Effector memory CD4-positive, alpha-beta T cell (primary cell): ENCODE measurements at places on chromosomes 3 and 15.

- no peak for DNase-seq
These were observed 1.1 kb downstream of the NPTN start for GRCh38 chr15:73631915-73632669.

- no peak for DNase-seq
These were observed 15.0 kb downstream of the NEK10 start for GRCh38 chr3:27354161-27354560.

- no peak for DNase-seq
These were observed 197.9 kb downstream of the PLOD2 start for GRCh38 chr3:145963111-145963510.

DNA sequence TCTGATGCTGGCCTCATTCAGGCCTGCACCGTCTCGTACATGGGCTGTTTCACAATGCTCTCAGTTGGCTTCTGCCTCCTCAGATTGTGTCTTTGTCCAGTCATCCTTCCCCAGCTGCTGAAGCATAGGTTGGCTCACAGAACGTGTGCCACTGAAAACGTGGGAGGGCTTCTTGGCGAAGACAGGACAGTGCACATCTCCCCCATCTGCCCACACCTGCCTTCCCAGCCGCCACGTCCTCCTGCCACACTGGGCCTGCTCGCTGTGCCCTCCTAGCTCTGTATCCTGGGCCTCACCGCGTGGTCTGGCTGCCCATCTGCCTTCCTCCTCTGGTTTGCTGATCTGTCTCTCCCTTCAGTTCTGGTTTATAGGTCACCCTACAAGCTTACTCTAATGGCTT, 230.0 kb upstream of the TOPAZ1 start:
- no peak for DNase-seq

DNA sequence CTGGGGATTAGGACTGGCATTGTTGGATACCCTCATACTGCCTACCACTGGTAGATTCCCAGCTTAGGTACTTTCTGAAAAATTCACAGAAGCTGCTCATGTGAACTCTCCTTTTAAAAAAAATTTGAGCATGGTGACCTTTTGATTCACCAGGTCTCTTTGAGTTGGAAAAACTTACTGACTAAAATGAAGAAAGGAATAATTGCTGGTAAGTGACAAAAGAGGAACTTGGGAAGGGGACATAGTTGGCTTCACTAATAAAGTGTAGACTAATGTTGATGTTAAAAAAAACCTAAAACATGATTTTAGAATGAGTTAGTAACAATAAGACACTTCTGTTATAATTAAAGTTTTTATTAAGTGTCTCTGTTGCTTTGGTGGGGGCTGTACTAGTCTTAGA, 8.6 kb downstream of the VPS8 start:
- DNase-seq, result no peak

GRCh38 chr3:109803274-109803673, 465.9 kb upstream of the DPPA4 start:
- DNase-seq, result no peak

DNA sequence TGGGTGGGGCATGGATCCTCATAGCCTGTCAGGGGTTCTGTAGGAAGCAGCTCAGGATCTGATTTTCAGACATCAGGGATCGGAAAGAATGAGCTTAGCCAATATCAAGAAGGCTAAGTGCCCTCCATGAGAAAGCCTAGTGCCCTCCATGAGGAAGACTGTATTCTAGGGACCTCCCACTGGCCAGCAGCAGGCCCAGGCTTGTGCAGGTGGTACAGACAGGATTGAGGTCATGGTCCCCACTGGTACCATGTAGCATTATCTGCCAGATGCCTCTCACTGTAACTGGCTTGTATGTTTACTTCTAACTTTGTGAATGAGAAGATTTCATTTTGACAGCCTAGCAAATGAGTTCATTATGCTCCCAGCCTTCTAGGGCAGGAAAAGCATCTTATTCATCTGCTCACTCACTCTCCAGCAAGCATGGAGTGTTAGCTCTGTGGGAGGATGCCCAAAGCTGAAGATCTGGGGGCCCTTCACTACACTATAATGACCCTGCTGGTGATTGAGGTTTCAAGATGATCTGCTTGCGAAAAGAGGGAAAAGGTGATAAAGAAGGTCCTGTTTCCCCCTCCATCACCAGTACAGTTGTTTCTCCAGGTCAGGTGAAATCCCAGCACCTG, 7.5 kb downstream of the EPHB1 start:
- DNase-seq, result no peak

DNA sequence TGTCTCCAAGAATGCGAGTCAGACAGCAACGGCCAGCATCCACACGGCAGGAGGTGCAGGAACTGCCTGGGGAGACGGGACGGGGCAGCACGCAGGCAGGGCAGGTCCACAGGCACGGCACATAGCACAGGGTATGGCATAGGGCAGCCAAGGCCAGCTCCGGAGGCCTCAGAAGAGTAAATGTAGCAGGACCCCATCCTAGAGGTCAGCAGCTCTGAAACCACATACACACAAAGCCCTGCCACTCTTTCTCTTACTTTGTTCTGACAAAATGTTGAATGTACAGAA, 26.9 kb downstream of the ZXDC start:
- no peak for DNase-seq

GRCh38 chr15:88849376-88850072, 45.8 kb downstream of the HAPLN3 start:
- DNase-seq, result no peak

DNA sequence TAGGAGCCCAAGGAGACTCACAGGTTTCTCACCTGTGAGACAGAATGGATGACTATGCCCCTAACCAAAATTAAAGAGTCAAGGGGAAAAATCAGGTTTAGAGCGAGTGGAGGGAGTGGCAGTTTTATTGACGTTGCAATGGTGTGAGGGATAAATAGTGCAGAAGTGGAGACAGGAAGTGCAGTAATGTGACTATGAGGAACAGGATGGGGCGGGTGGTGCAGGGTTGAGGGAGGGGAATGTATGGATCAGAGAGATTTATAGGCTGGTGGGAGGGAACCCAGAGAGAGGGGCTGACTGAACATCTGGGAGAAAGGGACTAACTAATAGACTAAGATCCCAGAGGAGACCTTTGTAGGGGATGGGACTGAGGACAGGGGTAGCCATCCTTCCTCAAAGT, 26.5 kb downstream of the EIF2AK4 start:
- DNase-seq, result no peak

GRCh38 chr15:65885668-65886218, 16.5 kb downstream of the RAB11A start:
- no peak for DNase-seq

GRCh38 chr3:111765136-111765535, 93.9 kb upstream of the PHLDB2 start:
- no peak for DNase-seq

GRCh38 chr15:35229085-35229484, 144.0 kb upstream of the NANOGP8 start:
- no peak for DNase-seq

- DNase-seq, result no peak
These were observed 29.6 kb downstream of the SST start for GRCh38 chr3:187640569-187641059.

GRCh38 chr15:31732726-31733125, 297.6 kb upstream of the CHRNA7 start:
- no peak for DNase-seq

GRCh38 chr15:80764535-80764934, 14.6 kb upstream of the CEMIP start:
- no peak for DNase-seq

DNA sequence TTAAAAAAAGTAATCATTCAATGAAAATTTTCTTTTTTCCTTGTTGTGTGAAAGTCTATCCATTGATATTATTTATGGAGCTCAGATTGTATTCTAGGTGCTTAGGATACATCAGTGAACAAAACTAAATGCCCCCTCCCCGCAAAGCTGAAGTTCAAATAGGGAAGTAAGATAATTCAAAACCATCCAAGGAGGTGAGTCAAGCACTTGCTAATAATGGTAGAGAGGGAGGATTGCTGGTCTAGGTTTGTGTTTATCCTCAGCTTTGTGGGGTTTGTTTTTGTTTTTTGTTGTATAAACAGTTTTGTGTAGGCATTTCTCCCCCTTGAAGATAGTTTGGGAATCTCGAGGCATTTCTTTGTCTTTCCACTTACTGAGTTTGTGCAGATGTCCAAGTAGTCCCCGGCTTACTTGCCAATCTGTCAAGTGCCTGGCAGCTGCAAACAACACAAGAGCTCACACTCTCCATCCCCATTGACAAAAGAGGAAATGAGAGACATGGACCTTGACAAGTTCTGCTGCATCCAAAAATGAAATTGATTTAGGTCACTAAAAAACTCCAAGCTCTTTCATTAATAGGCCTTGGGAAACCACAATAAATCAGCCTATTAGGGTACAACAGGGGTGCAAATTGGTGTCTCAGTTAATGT, 575.8 kb upstream of the TBL1XR1 start:
- DNase-seq, result no peak

DNA sequence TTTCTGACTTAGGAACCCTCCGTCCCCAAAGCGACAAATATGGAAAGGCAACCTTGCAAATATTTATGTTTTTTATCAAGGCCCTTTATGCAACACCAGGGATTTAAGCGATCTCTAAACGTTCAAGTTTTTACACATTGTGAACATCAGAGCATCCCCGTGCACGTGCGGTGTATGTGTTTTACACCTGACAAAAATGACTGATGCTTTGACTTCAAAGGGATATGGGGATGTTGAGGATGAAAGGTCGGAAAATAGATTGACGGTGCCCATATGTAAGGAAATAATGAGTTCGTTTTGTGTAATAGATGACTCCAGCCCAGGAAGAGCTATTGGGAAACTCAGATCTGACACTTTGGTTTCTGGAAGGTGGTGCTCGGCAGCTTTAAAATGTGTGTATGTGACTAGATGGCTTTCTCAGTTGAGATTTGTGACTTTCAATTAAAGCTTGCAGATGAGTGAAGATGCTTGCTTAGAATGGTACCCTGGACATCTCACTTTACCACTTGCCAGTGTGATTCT, 866 bp downstream of the SLC49A4 start:
- DNase-seq, result no peak

DNA sequence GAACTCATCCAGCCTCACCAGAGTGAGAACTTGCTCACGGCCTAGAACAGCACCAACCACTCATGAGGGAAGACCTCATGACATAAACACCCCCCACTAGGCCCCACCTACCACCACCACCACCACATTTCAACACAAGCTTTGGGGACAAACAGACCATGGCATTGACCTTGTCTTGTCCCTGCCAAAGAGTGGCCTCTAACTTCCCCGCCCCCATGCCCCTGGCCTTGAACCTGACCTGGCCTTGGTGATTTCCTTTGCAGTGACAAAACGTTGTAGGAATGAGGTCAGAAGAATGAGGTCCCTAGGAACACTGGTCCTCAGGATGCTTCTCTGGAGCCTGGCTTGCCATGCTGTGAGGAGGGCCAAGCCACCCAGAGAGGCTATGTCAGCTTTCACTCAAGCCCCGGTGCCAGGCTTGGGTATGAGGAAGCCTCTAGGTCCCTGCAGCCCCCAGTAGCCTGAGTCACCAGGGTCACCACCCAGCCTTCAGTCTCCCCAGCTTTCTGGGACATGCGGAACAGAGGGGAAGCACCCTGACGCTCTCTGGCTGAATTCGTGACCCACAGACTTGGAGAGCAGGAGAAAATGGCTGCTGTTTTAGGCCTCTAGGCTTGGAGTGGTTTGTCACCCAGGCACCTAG, 57.9 kb downstream of the TPRA1 start:
- no peak for DNase-seq

DNA sequence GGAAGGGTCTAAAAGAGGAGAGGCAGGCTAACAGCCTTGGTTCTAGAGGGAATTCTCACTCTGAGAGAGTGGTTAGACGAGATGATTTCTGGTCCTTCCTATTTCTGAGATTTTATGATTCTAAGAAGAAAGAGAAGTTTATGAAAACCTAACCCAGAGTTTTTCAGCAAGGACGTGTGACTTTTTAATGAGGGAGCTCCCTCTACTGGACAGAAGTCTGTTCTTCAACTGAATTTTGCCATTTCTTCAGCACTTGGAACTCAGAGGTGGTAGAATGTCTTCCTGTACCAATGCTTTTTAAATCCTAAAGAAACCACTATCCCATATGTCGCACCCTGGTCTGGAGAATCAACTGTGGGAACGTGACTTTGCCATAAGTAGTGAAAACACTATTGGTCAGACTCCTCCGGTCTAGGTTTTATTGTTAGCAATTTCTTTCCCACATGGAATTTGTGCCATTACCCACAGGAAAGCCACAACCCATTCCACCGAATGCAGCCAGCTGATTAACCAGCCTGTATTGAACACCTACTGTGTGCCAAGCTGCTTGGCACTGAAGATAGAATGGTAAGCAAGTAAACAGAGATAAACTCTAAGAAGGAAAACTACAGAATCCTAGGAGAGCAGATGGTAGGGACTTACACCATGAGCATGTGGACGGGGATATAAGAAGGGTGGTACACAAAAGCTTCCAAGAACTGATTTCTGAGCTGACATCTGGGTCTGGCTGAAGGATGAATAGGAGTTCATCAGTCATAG, 199.5 kb upstream of the LMCD1 start:
- no peak for DNase-seq

GRCh38 chr3:18666655-18667054, 241.5 kb upstream of the SATB1 start:
- no peak for DNase-seq

DNA sequence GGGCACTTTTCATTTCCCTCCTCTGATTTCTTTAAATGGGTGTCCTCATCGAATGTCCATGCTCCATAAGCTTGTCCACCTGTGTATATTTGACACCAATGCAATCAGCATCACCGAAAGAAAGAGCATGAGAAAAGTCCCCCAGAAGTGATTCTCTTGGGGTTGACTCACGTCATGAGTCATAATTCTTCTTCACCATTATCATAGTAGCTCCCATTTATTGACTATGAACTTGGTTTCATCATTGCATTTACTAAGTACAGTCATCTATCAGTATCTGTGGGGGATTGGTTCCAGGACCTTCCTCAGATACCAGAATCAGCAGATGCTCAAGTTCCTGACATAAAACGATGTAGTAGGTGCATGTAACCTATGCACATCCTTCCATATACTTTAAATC, 372.5 kb upstream of the CFAP20DC start:
- DNase-seq, result no peak

DNA sequence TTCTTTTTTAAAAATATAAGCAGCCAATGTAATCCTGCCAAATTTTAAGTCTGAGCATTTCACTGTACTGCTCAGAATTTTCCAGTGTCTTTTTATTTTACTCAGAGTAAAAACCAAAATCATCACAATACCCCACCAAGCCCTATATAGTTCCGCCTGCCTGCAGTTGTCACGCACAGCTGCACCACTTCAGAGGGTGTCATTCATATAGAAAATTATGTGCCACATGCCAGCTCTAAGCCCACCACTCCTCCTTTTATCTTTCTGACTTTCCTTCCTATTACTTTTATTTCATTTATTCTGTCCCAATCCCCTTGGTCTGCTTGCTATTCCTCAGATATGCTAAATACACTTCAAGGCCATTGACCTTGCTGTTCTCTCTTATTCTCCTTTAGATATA, 233.1 kb upstream of the DPPA4 start:
- DNase-seq, result no peak
